Karpas-422 (cell line): ENCODE measurements at places on chromosomes 3 and 15. TPM values are rescaled to one million over a fixed set of nuclear protein-coding genes. Genes with fewer than 3 reads are reported as not detected.

The LINGO1 gene
- total RNA-seq, result not detected in 2 replicates

- no peak for DNase-seq
These were observed 4.4 kb downstream of the GXYLT2 start for GRCh38 chr3:72892081-72892775.

DNA sequence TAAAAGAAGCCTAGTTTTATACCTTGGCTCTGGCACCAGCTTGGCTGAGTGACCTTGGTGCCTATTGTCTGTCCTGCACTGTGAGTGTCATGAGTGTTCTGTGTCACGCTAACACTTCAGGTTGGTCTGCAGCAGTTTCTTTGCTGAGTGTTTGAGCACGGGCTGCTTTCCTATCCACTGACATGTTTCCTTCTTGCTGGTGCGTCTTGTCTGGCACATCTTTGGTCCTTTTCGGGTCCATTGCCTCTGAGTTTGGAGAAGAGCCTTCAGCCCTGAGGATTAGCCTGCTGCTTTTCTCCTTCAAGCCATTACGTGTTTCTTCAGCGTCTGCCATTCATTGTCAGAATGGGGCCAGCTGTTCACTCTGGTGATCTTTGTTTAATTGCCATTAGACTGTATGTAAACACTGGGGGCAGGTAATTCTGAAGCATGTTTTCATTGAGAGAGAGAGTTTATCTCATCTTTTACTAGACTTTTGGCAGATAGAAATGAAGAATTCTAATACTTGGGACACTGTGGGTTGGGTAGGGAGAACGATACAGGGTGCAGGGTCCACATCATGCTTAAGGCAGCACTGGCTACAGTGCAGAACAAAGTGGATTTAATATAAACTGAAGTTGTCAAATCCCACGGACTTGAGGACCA lies 55.5 kb downstream of the LRRC28 start:
- DNase-seq, result no peak

DNA sequence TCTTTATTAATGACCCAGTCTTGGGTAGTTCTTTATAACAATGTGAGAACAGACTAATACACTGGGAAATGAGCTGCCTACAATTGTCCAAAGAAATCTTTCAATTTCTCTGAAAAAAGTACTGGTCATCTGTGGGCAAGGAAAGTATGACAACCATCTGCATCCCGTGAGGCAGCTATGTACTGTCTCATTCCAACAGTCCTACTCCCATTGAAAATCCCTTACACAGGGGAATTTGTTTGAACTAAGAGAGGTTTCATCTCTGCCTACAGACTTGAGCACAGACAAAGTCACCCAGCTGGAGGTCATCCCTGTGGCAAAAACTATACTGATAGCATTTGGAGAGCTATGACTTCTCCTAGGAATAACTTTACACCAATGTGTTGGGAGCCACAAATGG lies 27.1 kb downstream of the SHC4 start:
- no peak for DNase-seq

The FRMD5 gene
- not detected in 2 replicates for total RNA-seq

GRCh38 chr15:87752250-87752951 lies 504.1 kb downstream of the NTRK3 start:
- no peak for DNase-seq

- no peak for DNase-seq
These were observed 78.5 kb upstream of the SCN5A start for GRCh38 chr3:38728008-38728407.
